ENCODE measurements at places on chromosomes 4 and X.

DNA sequence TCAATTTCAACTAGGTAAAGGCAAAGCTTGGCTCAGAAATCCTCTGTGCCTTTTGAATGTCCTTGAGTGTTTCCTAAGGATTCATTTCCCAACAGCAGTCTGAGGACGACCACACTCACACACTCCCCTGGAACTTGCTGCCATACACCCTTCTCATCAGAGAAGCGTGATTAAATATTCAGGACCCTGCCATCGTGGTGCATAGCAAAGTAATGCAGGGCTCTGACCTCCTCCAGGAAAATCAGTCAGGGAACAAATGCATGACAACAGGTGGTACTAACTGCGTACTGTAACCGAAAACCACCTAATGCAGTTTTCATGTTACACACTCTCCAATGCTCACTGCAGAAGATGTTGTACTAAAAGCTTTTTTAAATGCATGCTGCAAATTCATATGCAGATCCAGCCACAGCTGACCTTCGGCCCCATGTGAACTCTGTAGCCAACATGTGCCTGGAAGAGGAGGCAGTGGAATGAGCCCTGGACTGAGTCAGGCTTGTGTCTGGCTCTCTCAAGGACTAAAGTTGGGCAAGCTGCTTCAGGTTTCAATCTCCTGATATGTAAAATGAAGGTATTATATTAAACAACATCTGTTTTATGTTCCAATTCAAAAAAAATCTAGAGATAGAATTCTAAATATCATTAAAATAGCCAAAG is 238.3 kb downstream of the KCNIP4 start:
- no peak for DNase-seq

GRCh38 chr4:134215620-134216344 is 14.2 kb upstream of the PABPC4L start:
- DNase-seq = no peak

- no peak for DNase-seq
Observed at GRCh38 chr4:38949411-38950051, 81.9 kb downstream of the FAM114A1 start.

GRCh38 chr4:135050086-135050717 is 848.6 kb upstream of the PABPC4L start:
- no peak for DNase-seq

DNA sequence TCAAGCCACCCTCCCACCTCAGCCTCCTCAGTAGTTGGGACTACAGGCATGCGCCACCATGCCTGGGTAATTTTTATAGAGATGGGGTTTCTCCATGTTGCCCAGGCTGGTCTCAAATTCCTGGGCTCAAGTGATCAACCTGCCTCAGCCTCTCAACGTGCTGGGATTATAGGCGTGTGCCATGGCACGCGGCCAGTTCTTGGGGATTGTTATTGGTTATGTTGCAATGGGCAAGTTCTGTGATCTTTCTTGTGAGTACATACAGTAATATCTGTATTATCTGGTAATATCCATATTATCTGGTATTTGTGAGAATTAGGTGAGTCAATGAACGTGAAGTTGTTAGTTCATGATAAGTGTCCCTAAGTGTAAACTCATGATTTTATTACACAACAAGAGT is 90.3 kb upstream of the TBL1X start:
- DNase-seq = no peak

DNA sequence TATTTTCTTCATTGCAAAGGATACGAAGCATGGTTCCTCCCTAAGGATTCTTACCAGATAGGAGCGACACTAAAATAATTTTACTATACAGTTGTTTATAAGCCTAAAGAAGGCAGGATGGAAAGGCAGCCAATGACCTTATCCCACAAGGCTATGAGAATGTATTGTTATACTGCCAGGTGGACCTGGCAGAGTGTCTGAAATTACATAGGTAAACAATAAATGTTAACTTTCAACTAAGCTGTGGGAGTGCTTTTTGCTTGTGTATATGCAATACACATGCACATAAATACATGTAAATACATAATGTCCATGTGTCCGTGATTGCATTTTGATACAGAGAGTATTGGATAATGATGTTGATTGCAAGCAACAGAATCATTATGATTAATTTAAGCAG is 850.6 kb downstream of the CENPC start:
- no peak for DNase-seq

GRCh38 chrX:14026121-14026520 is 3.6 kb downstream of the GEMIN8 start:
- no peak for DNase-seq

Measured in stimulated activated CD4-positive, alpha-beta T cell treated with anti-CD3 and anti-CD28 coated beads, Interleukin-1b, Interleukin-23, amount 100 ng/mL, for 1 hour (primary cell).